ENCODE measurements at places on chromosomes 7 and 10.

DNA sequence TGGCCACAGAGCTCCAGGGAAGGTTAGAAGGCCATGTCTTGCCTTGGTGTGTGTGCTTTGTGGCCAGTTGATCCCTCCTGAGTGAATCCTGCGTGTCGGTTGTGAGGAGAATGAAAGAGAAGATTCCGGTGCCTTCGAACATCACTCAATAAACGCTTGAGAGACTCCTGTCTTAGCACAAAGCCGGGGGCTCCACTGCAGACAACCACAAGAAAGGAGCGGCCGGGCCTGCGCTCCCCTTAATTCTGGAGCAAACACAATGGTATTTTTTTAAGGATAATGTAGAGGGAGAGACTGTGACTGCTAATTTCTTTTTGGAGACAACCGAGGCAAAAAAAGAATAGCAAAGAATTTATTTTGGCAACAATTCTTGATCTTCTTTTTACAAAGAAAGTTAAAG is 286.8 kb upstream of the SHH start:
- no peak for DNase-seq

- no peak for DNase-seq
Measured at GRCh38 chr10:52897162-52897561, 124.6 kb upstream of the MBL2 start.

DNA sequence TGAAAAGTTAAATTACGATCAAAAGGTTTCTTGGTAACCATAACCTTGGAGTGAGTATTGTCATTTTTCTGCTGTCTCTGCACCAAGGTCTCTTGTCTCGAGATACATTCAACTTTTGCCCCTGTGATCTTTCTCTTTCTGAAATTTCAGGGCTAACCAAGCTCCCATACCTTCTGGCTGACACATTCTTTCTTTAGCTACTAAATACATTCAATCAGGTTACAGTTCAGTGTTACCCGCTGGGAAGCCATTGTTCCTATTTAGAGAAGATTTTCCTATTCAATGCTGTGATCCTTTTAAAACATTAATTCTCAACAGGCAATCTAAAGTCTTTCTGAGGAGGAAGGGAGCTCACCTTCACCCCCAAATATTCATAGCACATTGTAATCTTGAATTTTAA is 22.9 kb upstream of the DMTF1 start:
- DNase-seq: no peak

GRCh38 chr10:98832738-98833137 is 386.0 kb upstream of the HPS1 start:
- DNase-seq: no peak

GRCh38 chr7:42432644-42433043 is 195.6 kb upstream of the GLI3 start:
- DNase-seq: no peak

- DNase-seq: peak; percentile 48
Measured at GRCh38 chr7:135678612-135679575, 16.6 kb downstream of the STMP1 start.

DNA sequence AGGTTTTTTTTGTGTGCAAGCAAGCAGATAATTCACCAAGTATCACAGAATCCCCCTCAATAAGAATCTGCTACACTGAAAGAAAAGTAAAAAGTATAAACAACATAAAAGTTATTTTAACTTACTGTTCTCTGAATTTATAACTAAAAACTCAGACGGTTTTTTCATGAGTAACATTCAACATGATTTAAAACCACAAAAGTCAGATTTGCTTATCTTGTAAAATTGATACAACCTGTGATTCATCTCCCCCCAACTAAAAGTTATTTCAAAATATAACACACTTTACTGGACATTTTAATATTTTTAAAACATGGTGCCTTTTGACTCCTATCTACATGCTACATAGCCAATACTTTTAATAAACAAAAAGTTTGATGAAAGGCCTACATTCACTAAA is 32.8 kb downstream of the TSPAN12 start:
- DNase-seq: no peak

DNA sequence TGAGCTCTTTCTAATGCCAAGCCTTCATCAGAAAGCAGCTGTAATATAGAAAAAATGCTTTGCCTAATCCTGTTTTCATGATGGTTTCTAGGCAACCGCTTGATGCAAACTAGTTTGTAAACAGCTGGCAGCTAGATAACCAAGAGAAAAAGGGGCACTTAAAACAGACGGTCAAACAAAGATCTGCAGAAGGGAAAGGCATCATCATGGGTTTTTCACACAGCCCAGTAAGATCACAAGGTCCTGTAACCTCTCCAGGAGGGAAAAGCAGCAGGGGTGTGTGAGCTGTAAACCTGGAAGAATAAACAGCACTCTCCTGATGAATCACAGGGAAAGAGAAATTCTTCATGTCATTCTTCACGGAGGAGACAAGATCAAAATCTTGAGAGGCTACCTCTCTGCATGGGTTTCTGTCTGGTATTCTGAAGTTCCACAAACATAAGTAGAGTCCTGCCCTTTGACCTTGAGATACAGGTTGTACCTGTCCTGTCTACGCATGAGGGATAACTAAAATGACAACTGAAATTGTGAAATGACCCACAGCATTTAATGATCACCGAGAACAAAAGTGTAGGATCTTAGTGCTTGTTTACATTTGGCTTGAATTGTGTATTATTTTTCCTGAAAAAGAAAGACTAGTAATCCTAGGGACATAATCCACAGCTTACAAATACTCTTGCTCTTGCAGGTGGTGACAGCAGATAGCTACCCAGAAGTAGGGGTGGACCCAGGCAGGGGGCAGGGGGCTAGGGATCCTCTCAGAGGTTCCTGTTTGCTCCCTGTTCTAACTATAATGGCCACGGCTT is 48.0 kb downstream of the CREB3L2 start:
- DNase-seq: peak; percentile 83

DNA sequence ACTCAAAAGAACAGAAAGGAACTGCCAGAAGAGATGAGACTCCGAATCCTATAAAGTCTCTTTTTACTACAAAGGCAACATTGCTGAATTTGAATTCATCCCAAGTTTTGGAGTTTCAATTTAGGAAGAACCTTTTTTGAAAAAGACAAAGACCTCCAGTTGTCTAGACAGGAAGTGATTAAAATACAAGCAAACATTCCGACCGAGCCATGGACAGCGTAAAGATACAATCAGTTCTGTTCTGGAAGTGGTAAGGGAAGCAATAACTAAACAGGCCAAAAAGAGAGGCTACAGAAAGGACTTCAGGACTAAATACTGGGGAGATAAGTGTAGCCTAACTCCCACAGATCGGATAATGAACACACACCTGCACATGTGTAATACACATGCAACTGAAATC is 101.0 kb downstream of the SMURF1 start:
- no peak for DNase-seq

DNA sequence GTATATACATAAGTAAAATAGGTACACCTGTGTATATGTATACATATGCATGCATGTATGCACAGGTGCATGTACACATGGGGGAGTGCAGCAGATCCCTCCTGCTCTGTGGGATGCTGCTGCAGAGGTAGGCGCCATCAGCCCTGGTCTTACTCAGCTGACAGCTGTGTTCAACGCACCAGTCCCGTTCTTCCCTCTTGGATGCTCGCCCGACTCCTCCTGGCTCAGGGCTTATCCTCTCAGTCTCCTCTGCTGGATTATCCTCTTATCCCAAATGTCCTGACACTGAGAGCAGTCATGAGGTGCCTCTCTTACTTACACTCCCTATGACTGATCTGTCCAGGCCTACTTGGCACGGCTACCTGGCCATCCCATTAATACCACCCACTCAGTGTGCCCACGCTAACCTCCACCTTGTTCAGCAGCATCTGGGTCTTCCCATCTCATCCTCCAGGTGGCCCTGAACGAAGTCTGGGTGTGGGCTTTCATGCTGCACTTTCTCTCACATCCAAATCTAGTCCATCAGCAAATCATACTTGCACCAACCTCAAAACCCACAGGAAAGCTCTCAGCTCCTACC is 357.1 kb downstream of the TCERG1L start:
- no peak for DNase-seq

- DNase-seq: no peak
Measured at GRCh38 chr10:106864031-106864430, 300.5 kb downstream of the SORCS1 start.

GRCh38 chr10:117390420-117390819 is 15.2 kb upstream of the PDZD8 start:
- no peak for DNase-seq

- DNase-seq: no peak
Measured at GRCh38 chr10:62626079-62626478, 178.4 kb upstream of the ADO start.

DNA sequence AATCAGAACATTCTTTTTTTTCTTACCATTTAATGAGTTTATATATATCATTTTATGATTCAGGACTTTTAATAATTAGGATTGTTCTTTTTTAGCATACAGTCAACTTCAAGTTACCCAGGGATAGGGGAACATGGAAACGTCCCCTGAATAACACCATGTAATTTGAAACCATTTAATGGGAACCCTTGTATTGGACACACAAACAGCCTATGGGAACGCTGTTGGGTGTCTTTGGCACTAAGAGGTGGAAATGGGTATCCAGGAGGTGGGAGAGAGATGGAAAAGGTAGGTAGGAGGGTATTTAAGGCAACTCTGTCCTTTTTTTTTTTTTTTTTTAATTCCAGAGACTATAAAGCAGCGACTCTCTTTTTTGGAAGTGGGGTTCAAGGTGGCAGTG is 2.6 kb downstream of the LUC7L2 start:
- DNase-seq: no peak

GRCh38 chr7:127514499-127514898 is 70.9 kb downstream of the GCC1 start:
- DNase-seq: peak; percentile 33

- DNase-seq: no peak
Measured at GRCh38 chr10:103449208-103450144, 2.7 kb downstream of the CALHM2 start.

GRCh38 chr7:112485766-112486165 is 5.0 kb downstream of the LSMEM1 start:
- DNase-seq: no peak

GRCh38 chr10:47116445-47116844 is 183.6 kb upstream of the GDF10 start:
- no peak for DNase-seq

DNA sequence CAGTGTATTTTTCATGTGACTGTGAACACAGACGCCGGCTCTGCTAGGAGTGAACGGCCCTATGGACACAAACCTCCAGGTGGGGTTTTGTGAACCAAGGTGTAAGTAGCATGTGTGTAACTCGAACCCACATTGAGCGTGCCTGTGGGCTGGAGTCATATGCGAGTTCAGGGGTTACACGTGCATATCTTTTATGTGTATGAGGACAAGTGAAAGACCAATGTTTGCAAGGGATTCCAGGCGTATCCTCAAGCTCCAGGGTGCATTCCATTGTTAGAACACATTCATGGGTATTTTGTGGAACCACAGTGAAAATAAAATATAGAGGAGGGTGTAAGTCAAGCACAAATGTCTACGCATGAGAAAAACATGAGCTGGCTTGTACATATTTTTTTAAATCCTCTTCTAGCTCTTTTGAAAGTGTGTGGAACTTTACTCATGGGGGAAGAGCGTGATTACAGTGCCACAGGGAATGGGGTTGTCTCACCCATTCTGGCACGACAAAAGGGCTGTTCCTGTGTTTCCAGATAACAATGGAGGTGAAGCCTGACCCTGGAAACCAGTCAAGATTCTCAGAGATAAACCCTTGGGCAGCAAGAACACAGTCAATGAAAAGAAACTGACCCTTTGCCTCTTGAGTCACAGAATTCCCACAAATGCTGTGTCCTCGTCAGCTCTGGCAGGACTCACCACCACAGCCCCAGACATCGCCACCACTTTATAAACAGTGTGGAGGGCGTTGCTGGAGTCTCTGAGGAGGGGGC is 37.0 kb upstream of the GOT1 start:
- peak; percentile 37 for DNase-seq

DNA sequence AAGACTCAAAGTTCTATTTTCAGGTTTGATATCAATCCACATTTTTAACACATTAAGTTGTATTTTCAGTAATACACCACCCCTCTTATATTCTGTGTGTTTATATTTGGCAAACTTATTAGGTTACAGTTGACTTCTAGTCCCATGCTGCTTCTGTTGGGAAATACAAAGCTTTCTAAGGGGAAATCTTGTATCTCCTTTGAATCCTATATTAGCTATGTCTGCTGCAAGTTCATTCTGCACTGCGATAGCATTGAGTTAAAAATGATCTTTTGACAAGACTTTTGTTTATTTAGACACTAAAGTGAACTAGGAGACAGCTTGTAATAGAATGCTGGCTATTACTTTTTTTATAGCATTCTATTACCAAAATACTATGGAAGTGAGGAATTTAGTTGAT is 625.1 kb upstream of the ANKRD30A start:
- DNase-seq: no peak

- peak; percentile 84 for DNase-seq
Measured at GRCh38 chr7:7564323-7564780, 2.3 kb upstream of the MIOS start.

DNA sequence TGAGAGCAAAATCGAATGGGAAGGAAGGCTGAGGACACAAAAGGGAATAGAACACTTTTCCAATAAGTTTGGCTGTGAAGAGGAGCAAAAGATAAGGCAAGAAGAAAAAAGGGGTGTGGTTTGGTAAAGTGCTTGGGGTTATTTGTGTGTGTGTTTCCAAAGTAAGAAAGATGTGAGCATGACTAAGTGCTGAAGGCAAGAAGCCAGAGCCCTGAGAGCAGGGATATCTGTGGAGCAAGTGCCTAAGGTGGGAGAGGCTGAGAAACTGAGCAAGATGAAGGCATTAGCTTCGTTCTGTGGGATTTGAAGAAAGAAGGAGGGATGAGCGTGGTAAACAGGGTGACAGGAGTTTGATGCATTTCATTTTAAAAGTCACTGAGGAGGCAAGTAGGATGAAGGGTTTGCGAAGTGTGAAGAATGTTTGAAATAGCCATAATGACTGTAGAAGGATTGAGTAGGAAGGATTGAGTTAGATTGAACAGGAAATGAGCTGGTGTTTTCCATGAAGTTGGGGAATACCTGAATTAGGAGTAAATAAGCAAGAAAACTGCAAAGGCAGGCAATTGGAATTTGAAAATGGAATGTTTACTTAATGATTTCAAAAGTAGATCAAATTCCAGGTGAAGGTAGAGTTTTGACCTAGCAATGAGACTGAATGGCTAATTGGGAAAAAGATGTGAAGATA is 19.9 kb upstream of the SP4 start:
- DNase-seq: no peak

- DNase-seq: no peak
Measured at GRCh38 chr7:69959789-69960499, 361.7 kb downstream of the AUTS2 start.

DNA sequence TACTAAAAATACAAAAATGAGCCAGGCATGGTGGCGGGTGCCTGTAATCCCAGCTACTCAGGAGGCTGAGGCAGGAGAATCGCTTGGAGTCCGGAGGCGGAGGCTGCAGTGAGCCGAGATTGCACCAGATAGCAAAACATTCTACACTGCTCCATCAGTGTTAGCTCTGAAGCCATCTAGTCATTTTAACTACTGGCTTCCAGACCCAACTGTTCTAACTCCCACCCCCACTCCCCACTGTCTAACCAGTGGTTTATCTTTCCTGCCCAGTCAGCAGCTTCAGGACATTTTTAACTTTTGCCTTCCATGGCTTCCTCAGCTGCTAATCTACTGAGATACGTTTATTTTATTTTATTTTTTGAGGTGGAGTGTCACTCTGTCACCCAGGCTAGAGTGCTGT is 6.2 kb upstream of the FRAT1 start:
- DNase-seq: no peak

Measured in HT1080 (cell line).